Cardiac muscle cell (in vitro differentiated cells and primary cell): ENCODE measurements at places on chromosomes 5 and 9. TPM values are rescaled to one million over a fixed set of nuclear protein-coding genes. Genes with fewer than 3 reads are reported as not detected.

DNA sequence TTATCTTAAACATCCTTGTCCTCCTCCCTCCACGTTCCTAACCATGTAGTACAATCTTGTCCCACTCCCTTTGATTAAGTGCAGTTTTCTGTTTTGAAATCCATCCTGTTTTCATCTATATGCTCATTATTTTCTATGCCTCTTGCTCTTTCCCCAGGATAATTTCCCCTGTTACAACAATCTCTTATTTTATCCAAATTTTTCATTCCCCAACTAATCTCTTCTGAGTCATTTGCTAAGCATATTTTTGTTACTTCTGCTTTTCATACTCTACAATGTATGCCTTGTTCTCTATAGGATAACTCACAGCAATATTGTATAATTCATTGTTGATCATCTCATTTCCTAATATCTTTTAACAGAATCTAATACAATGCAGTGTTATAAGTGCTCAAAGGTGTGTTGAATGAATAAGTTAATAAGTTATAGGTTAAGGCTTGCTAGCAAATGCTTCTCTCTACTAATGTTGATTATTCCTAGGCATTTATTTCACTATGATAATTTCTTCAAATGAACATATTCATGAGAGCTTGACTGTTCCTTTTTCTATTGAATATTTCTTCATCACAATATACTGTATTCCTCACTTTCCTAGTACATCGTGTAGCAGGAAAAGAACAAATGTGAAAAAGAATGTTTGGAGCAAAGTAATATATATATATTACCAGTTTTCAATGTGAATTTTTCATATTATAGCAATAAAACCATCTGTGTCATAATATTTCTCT, 1.5 kb downstream of the OMD start:
- H3K4me3 ChIP-seq, result no peak overlapping the region
- DNase-seq, result no peak
- no peak overlapping the region for H3K27ac ChIP-seq
- no peaks in the 10 kb centered on the region for H3K4me1 ChIP-seq
- H3K36me3 ChIP-seq, result no peaks in the 10 kb centered on the region

GRCh38 chr9:123008909-123009308, 24.6 kb upstream of the GPR21 start:
- H3K27me3 ChIP-seq, result no peaks in the 10 kb centered on the region
- no peak overlapping the region for H3K4me3 ChIP-seq
- H3K36me3 ChIP-seq, result peaks cover 14% of the 10 kb centered on the region
- DNase-seq, result no peak
- H3K4me1 ChIP-seq, result peaks cover 22% of the 10 kb centered on the region

- no peak overlapping the region for H3K27ac ChIP-seq
- DNase-seq, result no peak
- no peaks in the 10 kb centered on the region for H3K4me1 ChIP-seq
- no peaks in the 10 kb centered on the region for H3K27me3 ChIP-seq
- no peak overlapping the region for H3K4me3 ChIP-seq
Observed at GRCh38 chr5:6184481-6184880, 193.9 kb downstream of the MED10 start.

- no peaks in the 10 kb centered on the region for H3K4me1 ChIP-seq
- H3K36me3 ChIP-seq, result no peaks in the 10 kb centered on the region
Observed at GRCh38 chr9:114196979-114197622, 41.8 kb downstream of the COL27A1 start.

GRCh38 chr5:122942164-122942914, 94.2 kb downstream of the PPIC start:
- no peak overlapping the region for H3K4me3 ChIP-seq
- no peak for DNase-seq
- no peak overlapping the region for H3K27ac ChIP-seq
- no peaks in the 10 kb centered on the region for H3K36me3 ChIP-seq
- H3K27me3 ChIP-seq, result no peaks in the 10 kb centered on the region

GRCh38 chr9:26457151-26457550, 435.5 kb downstream of the CAAP1 start:
- DNase-seq, result no peak
- H3K36me3 ChIP-seq, result no peaks in the 10 kb centered on the region
- H3K4me1 ChIP-seq, result no peaks in the 10 kb centered on the region
- H3K27ac ChIP-seq, result no peak overlapping the region
- no peak overlapping the region for H3K4me3 ChIP-seq

DNA sequence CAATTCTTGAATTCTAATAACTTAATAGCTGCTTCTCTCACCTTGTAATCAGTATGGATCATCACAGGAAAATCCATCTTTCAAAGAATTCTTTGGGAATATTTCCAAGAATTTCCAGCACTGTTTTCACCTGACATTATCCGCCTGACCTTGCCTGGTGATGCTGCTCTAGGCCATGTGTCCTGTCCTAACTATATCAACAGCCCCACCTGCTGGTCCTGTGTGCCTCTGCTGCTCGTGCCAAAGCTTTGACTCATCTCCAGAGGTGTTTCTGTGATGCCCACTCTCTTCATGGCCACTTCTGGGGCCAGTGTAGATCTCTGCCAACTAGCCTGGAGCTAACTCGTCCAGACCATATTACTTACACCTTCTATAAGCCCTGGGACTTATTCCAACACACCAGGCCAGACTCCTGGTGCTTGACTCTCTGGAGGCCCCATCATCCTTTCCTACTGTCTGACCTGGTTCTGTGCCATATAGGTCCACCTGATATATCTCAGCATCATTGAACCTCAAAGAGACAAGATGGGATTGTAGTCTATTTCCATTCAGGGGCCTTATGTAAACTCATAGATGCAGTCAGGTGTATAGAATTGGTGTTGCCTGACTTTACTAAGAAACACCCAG, 67.5 kb upstream of the CKMT2 start:
- DNase-seq, result peak; percentile 69
- no peaks in the 10 kb centered on the region for H3K36me3 ChIP-seq
- H3K27me3 ChIP-seq, result no peaks in the 10 kb centered on the region
- H3K4me3 ChIP-seq, result no peak overlapping the region
- H3K4me1 ChIP-seq, result peaks cover 4% of the 10 kb centered on the region

Gene SPINK4
- 5.7 and 6.9 TPM in 2 replicates for polyA plus RNA-seq

Gene IDNK
- polyA plus RNA-seq, result 6.0 and 12.3 TPM in 2 replicates
